Stomach (tissue), 19 donors: ENCODE measurements at places on chromosomes 1 and 21. TPM values are rescaled to one million over a fixed set of nuclear protein-coding genes. Genes with fewer than 3 reads are reported as not detected.

CYB561D1 gene
- 2.3 TPM for total RNA-seq

SOX13 gene
- 15.9 TPM for total RNA-seq

OR2AK2 gene
- not detected for total RNA-seq

DCDC2B gene
- not detected for total RNA-seq

EFNA4 gene
- total RNA-seq: 9.9 TPM

SZRD1 gene
- total RNA-seq: 86.6 TPM

TMEM61 gene
- total RNA-seq: 130 TPM

ASTN1 gene
- total RNA-seq: 2.4 TPM

SDHB gene
- total RNA-seq: 42.6 TPM

WDR64 gene
- total RNA-seq: not detected

NEK2 gene
- total RNA-seq: 6.1 TPM

PLA2G2D gene
- not detected for total RNA-seq

KRTAP19-1 gene
- not detected for total RNA-seq

USP25 gene
- total RNA-seq: 91.6 TPM

FAM177B gene
- 21.9 TPM for total RNA-seq

JMJD4 gene
- total RNA-seq: 8.8 TPM

FCER1G gene
- 4.5 TPM for total RNA-seq

SERPINC1 gene
- total RNA-seq: not detected

AJAP1 gene
- not detected for total RNA-seq

CYYR1 gene
- 0.89 TPM for total RNA-seq

DNALI1 gene
- total RNA-seq: 30.6 TPM

LEFTY1 gene
- total RNA-seq: not detected

AIRE gene
- not detected for total RNA-seq

OR14K1 gene
- not detected for total RNA-seq

NENF gene
- 35.7 TPM for total RNA-seq

FNDC5 gene
- total RNA-seq: 0.89 TPM

KCNJ9 gene
- not detected for total RNA-seq

RAB4A gene
- 24.1 TPM for total RNA-seq

SPRR1B gene
- total RNA-seq: not detected

DRAXIN gene
- total RNA-seq: not detected

CFAP107 gene
- not detected for total RNA-seq

TSSK3 gene
- total RNA-seq: not detected

ADGRL2 gene
- 13.6 TPM for total RNA-seq

XCL2 gene
- not detected for total RNA-seq

DEPDC1 gene
- total RNA-seq: not detected

PLEKHM2 gene
- 27.9 TPM for total RNA-seq

ARHGAP29 gene
- 90.9 TPM for total RNA-seq

FAM167B gene
- not detected for total RNA-seq

A3GALT2 gene
- not detected for total RNA-seq

CATSPERE gene
- not detected for total RNA-seq

OR2T8 gene
- total RNA-seq: not detected

NPL gene
- 3.5 TPM for total RNA-seq

OXCT2 gene
- total RNA-seq: 4.8 TPM

C1QTNF12 gene
- total RNA-seq: not detected

MYOG gene
- total RNA-seq: not detected

PTPRC gene
- total RNA-seq: 50.9 TPM

LIX1L gene
- 14.0 TPM for total RNA-seq

ADAMTS4 gene
- total RNA-seq: 10.4 TPM
